Vein endothelial cell (primary cell): ENCODE measurements at places on chromosomes 7 and 10. TPM values are rescaled to one million over a fixed set of nuclear protein-coding genes. Genes with fewer than 3 reads are reported as not detected.

C10orf90 gene
- total RNA-seq, result not detected in 2 replicates

FAM24B gene
- 5.4 and 5.6 TPM in 2 replicates for total RNA-seq

ZPBP gene
- not detected in 2 replicates for total RNA-seq

ACSM6 gene
- not detected in 2 replicates for total RNA-seq

DUSP5 gene
- 16.1 and 18.6 TPM in 2 replicates for total RNA-seq

SUN3 gene
- not detected in 2 replicates for total RNA-seq

CUTC gene
- total RNA-seq, result 15.8 and 18.0 TPM in 2 replicates

FAS gene
- total RNA-seq, result 8.8 and 18.7 TPM in 2 replicates

C7orf33 gene
- not detected in 2 replicates for total RNA-seq

PLEKHS1 gene
- total RNA-seq, result under 0.01 TPM in 1 of 2 replicates, not detected in the other

PPIF gene
- total RNA-seq, result 29.1 and 33.2 TPM in 2 replicates

OR2A42 gene
- total RNA-seq, result not detected in 2 replicates

DGKB gene
- total RNA-seq, result 0.65 TPM in 1 of 2 replicates, not detected in the other

SLC39A12 gene
- not detected in 2 replicates for total RNA-seq

NPY4R2 gene
- not detected in 2 replicates for total RNA-seq

CPED1 gene
- total RNA-seq, result 0.65 and 2.5 TPM in 2 replicates

CDC14C gene
- total RNA-seq, result not detected in 2 replicates

KLF14 gene
- total RNA-seq, result not detected in 2 replicates

COL26A1 gene
- not detected in 2 replicates for total RNA-seq

TRIM50 gene
- not detected in 2 replicates for total RNA-seq

FAM241B gene
- 0.33 and 0.48 TPM in 2 replicates for total RNA-seq

RPEL1 gene
- 0.33 TPM in 1 of 2 replicates, not detected in the other for total RNA-seq

CYP17A1 gene
- total RNA-seq, result not detected in 2 replicates

GLI3 gene
- total RNA-seq, result 2.9 and 3.6 TPM in 2 replicates

SFRP5 gene
- not detected in 2 replicates for total RNA-seq

NME8 gene
- not detected in 2 replicates for total RNA-seq

KIF20B gene
- 8.8 and 15.0 TPM in 2 replicates for total RNA-seq

CAV2 gene
- total RNA-seq, result 275 and 368 TPM in 2 replicates

SLC26A3 gene
- not detected in 2 replicates for total RNA-seq

SPDYE2B gene
- not detected in 2 replicates for total RNA-seq

GPC2 gene
- 5.3 and 6.5 TPM in 2 replicates for total RNA-seq

PPRC1 gene
- 20.2 and 29.7 TPM in 2 replicates for total RNA-seq

DNAH11 gene
- 1.3 and 5.3 TPM in 2 replicates for total RNA-seq

MPP7 gene
- total RNA-seq, result 0.33 and 0.86 TPM in 2 replicates

HOXA2 gene
- total RNA-seq, result 1.1 and 1.3 TPM in 2 replicates
